Activated T-cell treated with anti-CD3 and anti-CD28 coated beads, Interleukin-2, amount 50 U/mL, for 72 hours (primary cell): ENCODE measurements at places on chromosomes 3 and 15. TPM values are rescaled to one million over a fixed set of nuclear protein-coding genes. Genes with fewer than 3 reads are reported as not detected.

Gene CAPN3
- 9.2 TPM for total RNA-seq

Gene EEF1AKMT4
- total RNA-seq = 3.6 TPM

Gene CCDC13
- total RNA-seq = 0.70 TPM

Gene DLL4
- total RNA-seq = 0.19 TPM

Gene CPEB1
- 1.1 TPM for total RNA-seq
